ENCODE measurements at places on chromosomes 4 and X. TPM values are rescaled to one million over a fixed set of nuclear protein-coding genes. Genes with fewer than 3 reads are reported as not detected.

PNMA5 gene
- total RNA-seq, result not detected

MND1 gene
- 10.2 TPM for total RNA-seq

PDE6B gene
- not detected for total RNA-seq

GAGE12F gene
- total RNA-seq, result not detected

HHIP gene
- 69.6 TPM for total RNA-seq

BMX gene
- 0.56 TPM for total RNA-seq

IGSF1 gene
- total RNA-seq, result not detected

STATH gene
- not detected for total RNA-seq

CT45A5 gene
- total RNA-seq, result not detected

IL15 gene
- total RNA-seq, result 3.3 TPM

NXF2B gene
- not detected for total RNA-seq
